ENCODE measurements at places on chromosomes 11 and 22.

DNA sequence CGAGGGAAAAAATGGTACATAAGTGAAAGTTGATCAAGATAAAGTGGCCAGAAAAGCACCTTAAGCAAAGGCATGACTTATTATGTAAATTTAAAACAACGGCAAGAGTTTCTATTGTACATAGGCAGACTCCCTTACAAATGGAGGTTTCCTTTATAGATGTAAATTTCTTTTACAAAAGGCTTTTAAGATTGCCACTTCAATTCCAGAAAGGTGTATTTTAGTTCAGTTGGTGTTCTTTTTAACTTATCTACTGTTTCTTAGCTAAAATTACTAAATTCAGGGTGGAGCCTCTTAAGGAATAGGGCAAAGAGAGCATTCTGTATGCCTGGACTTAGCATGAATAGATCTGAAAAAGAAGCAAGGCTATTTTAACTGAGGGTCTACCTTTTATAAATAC is 24.9 kb upstream of the GNAZ start:
- no peak for DNase-seq

DNA sequence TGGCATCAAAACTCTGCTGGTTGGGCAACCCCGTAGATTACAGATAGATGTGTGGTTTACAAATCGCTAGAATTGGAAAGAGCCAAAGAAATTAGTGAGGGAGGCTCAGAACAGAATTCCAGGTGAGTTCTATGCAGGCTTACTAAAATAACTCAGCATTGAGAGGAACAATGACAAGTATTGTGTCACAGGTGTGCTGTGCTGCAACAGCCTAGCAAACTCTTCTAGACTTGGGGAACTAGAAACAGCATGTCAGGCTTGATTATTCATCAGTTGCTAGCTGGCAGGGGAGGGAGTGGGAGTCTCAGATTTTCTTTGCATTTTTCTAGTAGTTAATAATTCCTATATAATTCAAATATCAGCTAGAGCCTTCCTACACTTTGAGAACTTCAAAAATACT is 26.3 kb upstream of the RASD2 start:
- no peak for DNase-seq

DNA sequence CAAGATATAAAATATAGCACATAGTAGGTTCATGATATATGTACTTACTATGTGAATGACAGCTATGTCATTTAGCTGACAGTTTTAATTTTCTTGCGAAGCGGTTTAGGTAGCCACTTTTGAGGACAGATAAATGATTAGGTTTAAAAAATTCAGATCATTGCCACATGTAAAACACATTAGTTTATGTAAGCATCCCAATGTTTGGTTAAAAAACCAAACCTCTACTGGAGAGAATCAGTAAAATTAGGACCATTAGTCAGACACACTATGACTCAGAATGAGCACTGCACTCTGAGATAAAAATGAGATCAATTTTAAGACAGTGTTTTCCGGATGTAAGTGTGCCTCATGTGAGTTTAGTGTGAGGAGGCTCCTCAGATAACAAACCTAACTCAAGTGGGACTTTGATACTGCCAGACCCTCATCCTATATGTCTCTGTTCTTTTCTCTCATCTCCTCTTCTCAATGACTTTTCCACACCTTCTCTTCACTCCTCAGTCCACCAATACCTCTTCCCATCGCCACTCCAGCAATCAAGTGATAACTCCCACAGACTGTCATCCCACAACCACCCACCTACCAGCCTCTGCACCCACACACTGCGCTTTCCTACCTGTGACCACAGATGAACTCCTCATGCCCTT is 6.8 kb upstream of the OR2AT4 start:
- DNase-seq, result no peak

GRCh38 chr22:38086001-38086845 is 2.2 kb upstream of the SLC16A8 start:
- DNase-seq, result no peak

DNA sequence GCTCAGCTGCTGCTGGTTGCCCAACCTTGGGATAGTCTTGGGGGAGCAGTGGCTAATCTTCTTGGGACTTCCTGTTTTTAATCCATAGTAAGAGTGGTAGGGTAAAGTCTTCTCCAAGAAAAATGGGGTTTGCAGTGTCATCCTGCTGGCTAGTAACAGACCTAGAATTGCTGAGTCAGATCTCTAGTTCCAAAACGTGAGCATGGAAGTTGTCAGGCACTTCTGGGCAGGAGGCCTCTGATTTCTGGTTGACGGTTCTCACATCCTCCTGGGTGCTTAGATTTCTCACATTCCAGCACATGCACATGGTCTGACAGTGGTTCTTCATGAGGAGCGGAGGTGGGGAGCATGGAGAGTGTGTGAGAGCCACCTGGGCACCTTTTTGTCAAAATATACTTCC is 410.0 kb downstream of the OPCML start:
- no peak for DNase-seq

- DNase-seq, result no peak
Measured at GRCh38 chr22:25827415-25827814, 85.4 kb downstream of the MYO18B start.

DNA sequence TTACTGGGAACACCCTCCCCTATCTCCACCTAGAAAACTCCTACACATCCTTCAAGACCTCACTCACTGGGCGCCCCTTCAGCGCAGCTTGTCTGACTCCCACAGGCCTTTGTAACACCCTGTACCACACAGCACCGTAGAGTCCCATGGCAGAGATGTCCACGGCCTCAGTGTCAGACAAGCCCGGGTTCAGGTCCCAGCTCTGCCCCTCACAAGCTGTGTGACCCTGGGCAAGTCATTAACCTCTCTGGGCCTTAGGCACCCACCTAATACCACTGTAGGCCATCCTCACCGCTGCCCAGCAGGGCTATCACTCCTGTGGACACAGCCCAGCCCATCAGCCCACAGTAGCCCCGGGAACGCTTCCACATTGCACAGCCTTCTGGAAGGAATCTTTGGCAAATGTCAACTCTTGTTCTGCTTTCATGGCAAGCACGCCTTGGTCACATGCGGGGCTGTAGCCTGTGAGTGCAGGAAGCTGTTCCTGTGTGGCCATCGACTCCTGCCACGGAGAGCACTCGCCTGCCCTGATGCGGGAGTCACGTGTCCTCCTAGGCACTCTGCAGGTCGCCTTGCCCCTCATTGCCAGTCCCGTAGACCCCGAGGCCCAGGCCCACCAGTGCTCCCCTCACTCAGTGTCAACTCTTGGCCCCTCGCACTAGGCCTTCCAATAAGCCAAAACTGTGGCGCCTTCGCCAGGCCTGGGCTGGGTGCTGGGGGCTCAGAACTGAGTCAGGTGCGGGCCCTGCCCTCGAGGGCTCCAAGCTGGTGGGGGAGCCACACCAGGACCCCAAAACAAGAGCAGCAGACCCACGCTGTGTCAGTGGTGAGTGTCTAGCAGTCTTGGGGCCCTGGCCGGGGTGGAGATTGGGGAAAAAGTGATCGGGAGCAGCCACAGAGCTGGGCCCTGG is 32.9 kb upstream of the RFPL3 start:
- no peak for DNase-seq

GRCh38 chr11:8759634-8760033 is 77.0 kb downstream of the RPL27A start:
- no peak for DNase-seq

DNA sequence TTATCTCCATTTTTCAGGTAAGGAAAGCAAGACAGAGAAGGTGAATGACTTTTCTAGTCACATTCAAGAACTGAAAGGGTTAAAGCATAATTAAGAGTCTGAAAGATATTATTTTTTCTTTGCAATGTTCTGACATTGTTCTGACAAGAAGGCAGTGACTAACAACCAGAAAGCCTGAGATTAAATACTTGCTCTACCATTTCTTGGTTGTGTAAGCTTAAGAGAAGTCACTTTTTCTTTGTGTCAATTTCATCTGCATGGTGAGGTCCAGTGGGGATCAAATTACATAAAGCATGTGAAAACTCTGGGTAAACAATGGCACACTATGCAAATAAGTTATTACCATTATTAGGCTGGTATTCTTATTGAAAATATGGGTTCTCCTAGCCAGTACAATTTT is 73.7 kb downstream of the PHF21A start:
- no peak for DNase-seq

DNA sequence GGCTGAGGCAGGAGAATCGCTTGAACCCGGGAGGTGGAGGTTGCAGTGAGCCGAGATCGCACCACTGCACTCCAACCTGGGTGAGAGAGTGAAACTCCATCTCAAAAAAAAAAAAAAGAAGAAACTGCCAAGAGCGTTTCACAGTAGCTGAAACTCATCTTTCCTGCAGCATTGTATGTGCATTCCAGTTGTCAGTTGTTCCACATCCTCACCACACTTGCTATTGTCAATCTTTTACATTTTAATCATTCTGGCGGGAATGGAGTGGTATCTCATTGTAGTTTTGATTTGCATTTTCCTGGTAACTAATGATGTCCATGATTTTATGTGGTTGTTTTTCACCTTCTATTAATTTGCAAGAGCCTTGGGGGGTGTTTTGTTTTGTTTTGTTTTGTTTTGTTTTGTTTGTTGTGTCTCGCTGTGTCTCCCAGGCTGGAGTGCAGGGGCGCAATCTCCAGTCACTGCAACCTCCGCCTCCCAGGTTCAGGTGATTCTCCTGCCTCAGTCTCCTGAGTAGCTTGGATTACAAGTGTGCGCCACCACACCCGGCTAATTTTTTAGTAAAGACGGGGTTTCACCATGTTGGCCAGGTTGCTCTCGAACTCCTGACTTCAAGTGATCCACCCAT is 8.1 kb upstream of the GNB1L start:
- DNase-seq, result no peak

DNA sequence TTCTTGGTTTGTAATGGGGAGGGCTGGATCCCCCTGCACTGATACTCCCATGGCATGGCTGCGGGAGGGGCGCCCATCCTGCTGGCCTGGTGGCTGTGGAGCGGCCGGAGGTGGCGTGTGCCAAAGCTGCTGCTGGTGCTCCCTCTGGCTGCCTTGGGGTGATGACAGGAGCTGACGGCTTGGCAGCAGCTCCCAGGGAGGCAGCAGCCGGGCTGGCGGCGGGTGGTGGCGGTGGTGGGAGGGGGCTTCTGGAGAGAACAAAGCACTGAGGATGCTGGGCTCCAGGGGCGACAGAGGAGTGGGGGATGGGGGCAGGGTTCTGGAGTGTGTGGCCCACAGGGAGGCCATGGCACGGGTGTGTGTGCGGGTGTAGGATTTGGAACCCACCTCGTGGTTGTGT is 11.4 kb upstream of the MPPED1 start:
- DNase-seq, result no peak
